Skeletal muscle cell (primary cell): ENCODE measurements at places on chromosomes 2 and 18.

DNA sequence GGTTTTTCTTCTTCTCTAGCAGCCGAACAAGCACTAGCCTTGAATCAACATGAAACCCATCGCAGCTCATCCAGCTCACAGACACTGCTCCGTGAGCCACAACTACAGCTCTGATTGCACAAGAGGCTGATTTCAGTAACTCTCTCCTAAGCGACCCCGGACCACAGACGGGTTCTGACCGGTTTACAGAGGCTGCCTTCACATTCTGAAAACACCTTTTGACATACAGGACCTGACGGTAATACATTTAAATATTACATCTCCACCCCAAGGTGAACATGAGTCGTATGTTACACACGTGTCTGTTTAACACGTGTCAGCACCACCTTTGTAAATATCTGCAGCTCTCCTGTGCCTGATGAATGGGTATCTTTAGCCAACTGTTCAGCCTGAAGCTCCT lies 120.7 kb downstream of the TMEM18 start:
- DNase-seq, result no peak

- no peak for DNase-seq
Observed at GRCh38 chr2:236552212-236552542, 17.4 kb upstream of the ACKR3 start.

GRCh38 chr2:163698857-163699256 lies 37.0 kb downstream of the FIGN start:
- DNase-seq, result no peak

- no peak for DNase-seq
Observed at GRCh38 chr2:237987268-237987667, 20.5 kb downstream of the UBE2F start.

- DNase-seq, result peak; percentile 43
Observed at GRCh38 chr18:8341481-8342230, 267.6 kb upstream of the RAB12 start.
